Activated CD8-positive, alpha-beta memory T cell treated with anti-CD3 and anti-CD28 coated beads for 1 hour (primary cell): ENCODE measurements at places on chromosomes 7 and 10.

- no peak for DNase-seq
Measured at GRCh38 chr10:84966708-84967441, 638.5 kb downstream of the CCSER2 start.

DNA sequence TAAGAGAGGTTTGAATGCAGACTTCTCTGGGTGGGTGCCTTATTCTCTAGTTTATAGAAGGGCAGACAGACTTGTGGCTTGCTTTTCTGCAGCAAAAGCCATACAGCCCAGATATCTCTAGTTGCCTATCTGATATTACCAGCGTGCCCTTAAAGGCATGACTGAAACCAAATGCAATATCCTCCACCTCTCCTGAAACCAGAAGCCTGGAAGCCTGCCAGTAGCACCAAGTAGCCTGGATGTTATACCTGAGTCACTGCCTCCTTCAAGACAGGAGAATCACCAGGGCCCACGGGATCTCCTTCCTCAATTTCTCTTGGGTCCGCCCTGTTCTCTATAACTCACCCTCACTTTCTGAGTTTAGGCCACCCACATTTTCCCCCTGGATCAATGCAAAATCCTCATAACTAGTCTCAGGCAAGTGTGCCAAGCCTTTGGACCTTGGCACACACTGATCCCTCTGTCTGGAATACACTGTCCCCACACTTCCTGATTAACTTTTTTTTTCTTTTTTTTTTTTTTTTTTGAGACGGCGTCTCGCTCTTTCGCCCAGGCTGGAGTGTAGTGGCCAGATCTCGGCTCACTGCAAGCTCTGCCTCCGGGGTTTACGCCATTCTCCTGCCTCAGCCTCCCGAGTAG lies 638.4 kb downstream of the GALNT17 start:
- DNase-seq = no peak

GRCh38 chr10:101495324-101495925 lies 92.6 kb downstream of the POLL start:
- no peak for DNase-seq

- no peak for DNase-seq
Measured at GRCh38 chr10:63236113-63236935, 103.2 kb downstream of the NRBF2 start.

DNA sequence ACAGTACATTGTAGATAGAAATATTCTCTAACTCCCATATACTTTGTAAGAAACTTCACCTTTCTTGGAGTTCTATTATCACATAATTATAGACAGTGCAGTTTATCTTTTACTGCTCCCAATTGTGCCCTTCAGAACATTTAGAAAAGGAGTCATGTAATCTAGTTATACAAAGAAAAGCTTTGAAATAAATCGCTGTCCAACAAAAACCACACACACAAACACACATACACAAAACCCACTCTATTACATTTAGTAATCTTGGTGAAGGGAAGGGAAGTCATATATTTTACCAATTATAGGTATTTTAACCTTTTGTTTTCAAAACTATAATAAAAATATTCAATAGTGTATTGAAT lies 26.9 kb downstream of the ARL4A start:
- no peak for DNase-seq

DNA sequence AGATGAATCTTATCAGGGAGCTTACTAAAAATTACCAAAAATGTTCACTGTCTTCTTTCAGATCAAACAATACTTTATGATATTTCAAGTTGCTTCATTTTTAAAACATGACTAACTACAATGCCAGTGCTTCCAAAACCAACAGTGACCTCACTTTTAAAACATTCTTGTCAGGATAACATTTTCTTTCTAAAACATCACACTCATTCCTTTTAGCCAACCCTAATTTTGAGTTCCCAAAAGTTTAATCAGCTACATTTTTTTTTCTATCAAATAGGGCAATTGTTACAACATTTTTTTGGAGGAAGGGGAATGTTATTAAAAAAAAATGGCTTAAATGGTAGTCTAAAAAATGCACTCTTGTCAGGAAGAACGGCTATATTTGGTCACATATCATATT lies 37.3 kb downstream of the RTKN2 start:
- DNase-seq = no peak

GRCh38 chr10:97065686-97066660 lies 119.8 kb downstream of the SLIT1 start:
- no peak for DNase-seq

DNA sequence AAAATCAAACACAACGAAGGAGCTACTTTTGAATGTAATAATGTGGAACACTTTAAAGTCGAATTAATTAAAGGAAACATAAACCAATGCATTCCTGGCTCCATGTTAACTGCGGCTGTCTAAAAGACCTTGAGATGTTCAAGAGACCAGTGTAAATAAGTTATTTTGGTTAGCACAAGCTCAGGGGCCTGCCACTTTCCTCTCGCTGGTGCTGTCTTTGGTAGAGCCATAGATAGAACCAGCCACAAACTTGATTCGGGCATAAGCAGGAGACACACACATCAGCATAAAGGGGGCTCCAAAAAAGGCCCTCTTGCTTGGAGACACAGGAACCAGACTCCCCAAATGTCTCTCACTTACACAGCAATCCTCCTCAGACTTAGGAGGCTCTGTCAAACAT lies 121.6 kb upstream of the TBX20 start:
- DNase-seq = no peak

DNA sequence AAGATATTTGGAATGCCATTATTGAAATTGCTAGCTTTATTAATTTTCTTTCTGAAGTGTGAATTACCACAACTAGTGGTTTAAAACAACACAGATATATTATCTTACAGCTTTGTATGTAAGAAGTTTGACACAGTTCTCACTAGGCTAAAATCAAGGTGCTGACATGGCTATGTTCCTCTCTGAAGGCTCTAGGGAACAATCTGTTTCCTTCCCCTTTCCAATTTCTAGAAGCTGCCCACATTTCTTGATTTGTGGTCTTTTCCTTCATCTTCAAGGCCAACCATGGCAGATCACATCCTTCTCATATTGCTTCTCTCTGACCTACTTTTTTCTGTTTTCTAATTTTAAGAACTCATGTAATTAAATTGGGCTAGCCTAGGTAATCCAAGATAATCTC lies 43.3 kb upstream of the SLC26A3 start:
- DNase-seq = no peak

DNA sequence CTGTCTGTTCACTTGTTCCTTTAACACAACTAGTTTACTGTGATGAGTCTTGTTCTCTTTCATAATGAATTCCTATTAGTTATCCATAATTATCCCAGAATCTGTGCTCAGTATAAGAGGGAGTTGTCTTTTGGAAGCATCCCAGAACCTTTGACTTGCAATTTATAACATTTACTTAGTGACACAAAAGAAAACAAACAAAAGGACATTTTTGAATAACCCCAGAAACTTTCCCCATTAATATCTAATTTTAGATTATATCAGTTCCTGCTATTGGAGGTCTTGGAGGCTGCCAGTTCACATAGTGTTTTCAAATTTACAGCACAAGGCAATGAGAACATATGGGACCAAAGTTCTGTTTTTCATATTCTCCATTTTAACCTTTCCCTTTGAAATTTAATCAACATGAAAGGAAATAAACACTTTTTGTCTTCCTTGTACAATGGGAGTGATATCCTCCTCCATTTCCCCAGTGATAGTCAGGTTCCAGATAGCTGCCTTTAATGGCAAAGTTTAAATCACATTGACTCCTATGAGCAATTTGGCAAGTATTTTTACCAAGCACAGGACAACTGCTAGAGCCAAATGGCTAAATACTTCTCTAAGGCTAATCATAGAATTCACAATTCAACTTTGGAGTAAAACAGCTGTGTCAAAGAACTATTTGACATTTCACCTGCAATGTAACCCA lies 37.1 kb upstream of the GNAT3 start:
- no peak for DNase-seq

- DNase-seq = no peak
Measured at GRCh38 chr10:83252596-83252995, 886.7 kb upstream of the GHITM start.

DNA sequence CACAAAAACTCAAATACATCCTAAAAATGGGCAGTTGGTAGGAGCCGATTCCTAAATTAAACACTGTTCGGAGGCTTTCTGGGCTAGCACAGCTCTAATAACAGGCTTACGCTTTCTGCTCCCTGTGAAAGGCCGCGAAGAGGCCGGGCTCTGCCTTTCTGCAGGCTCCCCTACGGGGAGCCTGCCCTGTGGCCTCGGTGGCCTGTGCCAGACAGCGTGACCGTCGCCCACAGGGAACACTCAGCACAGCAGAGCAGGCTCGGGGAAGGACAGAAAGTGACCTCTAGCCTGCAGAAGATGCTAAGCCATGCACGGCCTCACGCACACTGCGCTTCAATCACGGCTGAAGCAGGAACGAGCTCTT lies 64.2 kb downstream of the DIP2C start:
- DNase-seq = no peak

GRCh38 chr10:132308587-132309470 lies 1.1 kb upstream of the STK32C start:
- DNase-seq = no peak

DNA sequence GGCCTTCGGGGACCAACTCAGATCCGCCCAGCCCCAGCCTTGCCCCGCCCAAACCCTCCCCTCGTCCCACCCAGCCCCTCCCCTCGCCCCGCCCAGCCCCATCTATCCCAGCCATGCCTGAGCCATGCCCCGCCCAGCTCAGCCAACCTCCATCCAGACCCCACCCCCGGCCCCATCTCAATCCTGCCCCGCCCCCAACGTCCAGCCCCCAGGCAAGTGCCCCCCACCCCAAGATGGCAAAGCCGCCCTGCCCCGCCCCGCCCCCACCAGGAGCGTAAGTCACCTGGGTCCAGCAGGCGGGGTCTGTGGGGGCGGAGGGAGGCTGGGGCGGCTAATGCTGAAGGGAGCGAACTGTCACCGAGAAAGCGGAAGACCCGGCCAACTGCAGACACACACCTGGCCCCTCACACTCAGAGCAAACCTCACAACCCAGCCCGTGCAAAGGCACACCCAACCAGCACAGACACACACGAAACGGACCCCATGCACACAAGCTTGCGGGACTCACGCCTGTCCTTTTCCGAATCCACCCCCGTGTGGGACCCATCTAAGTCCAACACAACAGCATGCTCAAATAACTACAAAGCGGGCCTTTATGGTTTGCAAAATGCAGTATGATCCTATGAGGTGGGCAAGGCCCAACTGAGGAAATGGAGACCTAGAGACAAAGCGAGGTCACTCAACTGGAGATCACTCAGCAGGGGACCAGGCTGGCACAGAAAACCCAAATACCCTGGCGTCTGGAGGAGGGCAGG lies 11.5 kb upstream of the OGA start:
- no peak for DNase-seq

- no peak for DNase-seq
Measured at GRCh38 chr10:15344876-15345285, 26.2 kb downstream of the FAM171A1 start.

- DNase-seq = no peak
Measured at GRCh38 chr7:99190359-99191009, 17.4 kb downstream of the KPNA7 start.

DNA sequence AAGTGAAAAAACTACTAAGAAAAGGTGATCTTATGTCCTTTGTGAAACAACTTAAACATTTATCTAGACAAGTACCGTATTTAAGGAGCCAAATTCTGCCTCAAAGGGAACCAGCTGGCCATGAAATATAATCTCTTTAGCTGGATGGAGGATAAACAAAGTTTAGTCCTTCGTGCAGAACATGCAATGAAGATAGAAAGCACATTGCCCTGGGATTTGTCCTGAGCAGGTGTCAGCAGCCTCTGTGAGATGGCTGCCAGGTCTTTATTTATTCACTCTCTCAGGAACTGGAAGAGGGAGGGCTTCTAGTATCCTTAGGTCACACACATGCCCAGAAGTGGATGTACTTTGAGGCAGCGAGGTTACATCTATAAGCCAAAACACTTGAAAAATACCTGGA lies 57.4 kb upstream of the CASD1 start:
- no peak for DNase-seq

GRCh38 chr7:131139462-131139861 lies 188.2 kb upstream of the MKLN1 start:
- no peak for DNase-seq

- no peak for DNase-seq
Measured at GRCh38 chr10:112552593-112553110, 105.6 kb downstream of the VTI1A start.

- DNase-seq = no peak
Measured at GRCh38 chr7:1811850-1812508, 141.9 kb downstream of the ELFN1 start.

GRCh38 chr10:5499493-5500140 lies at the start of gene CALML5:
TSS of gene CALML5 (minus strand) at chr10:5499570. CDS start at chr10:5499438, 132 bp downstream.
- DNase-seq = no peak

GRCh38 chr10:4373098-4373497 lies 452.9 kb upstream of the AKR1E2 start:
- no peak for DNase-seq

- no peak for DNase-seq
Measured at GRCh38 chr7:101539784-101540183, 89.3 kb downstream of the MYL10 start.

DNA sequence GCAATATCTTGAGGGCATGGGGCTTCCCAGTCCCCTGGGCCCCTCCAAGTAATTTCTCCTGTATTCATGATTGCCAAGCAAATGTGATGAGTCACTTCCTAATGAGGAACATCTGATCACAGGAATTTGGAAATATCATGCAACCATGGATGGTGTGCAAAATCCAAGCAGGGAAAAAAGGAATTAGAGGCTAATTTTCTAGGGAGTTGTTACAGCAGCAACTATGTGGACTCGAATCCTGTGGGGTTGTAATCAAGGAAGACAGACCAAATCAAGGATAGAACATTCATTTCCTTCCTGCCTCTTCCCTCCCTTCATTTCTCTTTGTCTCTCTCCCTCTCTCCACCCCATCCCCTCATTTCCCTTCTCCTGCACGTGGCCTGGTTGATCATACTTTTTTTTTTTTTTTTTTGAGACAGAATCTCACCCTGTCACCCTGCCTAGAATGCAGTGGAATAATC lies 23.9 kb upstream of the AGFG2 start:
- no peak for DNase-seq

- DNase-seq = no peak
Measured at GRCh38 chr7:18803923-18804322, 308.4 kb downstream of the HDAC9 start.

- no peak for DNase-seq
Measured at GRCh38 chr10:29254123-29255046, 34.5 kb upstream of the LYZL1 start.

DNA sequence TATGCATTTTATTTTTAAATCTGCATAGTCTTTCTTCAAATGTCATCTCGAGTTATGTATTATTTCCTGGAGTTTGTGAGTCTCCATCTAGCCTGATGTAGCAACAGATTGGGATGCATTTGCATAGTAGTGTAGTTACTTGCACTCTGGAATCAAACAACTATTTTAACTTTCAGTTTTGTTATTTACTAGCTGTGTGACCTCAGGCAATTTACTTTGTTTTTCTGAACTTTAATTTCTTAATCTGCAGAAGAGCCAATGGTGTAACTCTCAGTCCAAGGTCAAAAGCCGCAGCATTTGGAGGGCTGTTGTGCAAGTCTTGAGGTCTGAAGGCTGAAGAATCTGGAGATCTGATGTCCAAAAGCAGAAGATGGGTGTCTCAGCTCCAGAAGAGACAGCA lies 175.8 kb upstream of the SORCS1 start:
- DNase-seq = no peak

DNA sequence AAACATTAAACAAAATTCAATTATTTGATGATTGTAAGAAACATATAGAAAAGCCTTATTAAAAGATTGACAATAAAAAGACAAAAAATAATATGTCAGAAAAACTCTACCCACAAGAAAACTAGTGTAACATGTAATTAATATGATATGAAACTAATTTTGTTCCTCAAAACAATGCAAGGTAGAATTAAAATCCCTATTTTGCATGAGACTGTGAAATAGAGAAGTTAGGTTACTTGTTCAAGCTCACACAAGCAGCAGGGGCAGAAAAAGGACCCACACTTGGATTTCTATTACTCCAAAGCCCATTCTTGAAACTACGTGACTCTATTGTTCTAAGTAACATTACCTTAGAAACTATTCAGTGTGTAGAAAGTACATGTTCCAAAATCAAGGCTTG lies 96.4 kb downstream of the KCNMA1 start:
- DNase-seq = no peak
